AG20443 (cell line): ENCODE measurements at places on chromosomes 1 and 21.

GRCh38 chr1:4462831-4463484 is 191.5 kb upstream of the AJAP1 start:
- no peak for DNase-seq

- DNase-seq = peak; percentile 17
Observed at GRCh38 chr1:98119796-98120195, 199.0 kb upstream of the DPYD start.

DNA sequence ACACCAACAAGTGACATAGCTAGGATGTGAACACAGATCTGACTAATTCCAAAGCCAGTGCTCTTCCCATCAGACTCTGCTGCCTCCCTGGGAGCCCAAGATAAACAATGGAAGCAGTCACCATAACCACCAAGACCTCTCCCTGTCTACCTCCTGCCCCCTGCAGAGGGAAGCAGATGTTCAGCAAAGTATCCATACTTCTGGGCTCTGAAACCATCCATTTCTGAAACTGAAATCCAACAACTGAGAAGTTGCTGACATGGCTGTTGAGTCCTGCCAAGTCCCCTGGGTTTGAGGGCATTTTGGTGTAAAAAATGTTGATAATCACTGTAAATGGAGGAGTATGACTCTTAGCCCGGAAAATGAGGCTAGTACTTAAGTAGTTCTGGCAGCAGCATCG is 102.1 kb downstream of the TYW3 start:
- no peak for DNase-seq

DNA sequence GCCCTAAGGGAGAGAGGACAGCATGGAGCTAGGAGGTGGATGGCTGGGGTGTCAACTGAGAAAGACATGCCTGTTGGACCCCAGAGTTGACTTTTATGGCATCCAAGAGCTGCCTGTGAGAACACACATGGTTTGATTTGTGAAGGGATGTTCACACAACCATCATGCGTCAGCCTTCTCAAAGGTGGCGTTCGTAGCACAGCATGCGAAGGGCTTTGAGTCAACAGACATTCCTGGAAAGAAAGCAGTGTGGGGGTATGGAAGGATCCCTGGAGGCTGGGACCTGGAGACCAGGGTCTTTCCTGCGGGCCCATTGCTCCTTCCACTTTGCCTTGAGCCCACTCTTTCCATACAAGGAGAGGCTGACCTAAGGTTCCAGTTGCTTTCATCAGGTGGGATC is 6.4 kb upstream of the WNT3A start:
- DNase-seq = no peak

DNA sequence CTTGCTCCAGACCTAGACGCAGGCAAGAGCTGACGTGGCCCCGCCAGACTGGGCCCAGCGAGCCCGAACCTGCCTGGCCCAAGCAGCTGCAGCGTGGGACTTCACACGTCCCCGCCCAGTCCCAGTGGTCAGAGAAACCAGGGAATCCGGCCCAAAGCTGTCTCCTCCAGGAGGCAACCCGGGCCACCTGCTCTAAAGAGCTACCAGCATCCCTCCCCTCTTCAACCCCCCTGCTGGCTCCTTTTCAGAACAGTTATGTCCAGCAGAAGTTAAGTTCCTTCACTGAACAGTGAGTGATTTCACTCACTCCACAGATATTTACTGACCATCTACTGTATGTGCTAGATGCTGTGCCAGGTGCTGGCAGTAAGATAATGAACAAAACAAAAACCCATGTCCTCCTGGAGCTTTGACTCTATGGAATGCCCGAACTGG is 2.1 kb upstream of the EFNA1 start:
- no peak for DNase-seq

DNA sequence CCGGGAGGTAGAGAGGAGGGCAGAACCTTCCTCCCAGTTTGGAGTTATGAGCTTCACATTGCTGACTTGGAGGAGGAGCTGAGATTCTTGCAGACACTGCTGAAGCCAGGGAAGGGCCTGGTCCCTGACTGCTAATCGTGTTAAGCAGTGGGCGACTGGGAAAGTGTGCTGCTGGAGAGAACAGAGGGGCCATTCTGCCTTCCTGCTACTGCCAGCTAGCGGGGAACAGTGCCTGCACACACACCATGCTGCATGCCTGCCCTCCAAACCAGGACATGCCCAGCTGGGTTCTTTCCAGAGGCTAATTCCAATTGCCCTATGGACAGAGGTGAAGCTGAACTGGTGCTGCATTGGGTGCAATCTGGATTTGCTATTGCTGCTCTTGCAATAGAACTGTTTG is 281.4 kb downstream of the AJAP1 start:
- DNase-seq = no peak

DNA sequence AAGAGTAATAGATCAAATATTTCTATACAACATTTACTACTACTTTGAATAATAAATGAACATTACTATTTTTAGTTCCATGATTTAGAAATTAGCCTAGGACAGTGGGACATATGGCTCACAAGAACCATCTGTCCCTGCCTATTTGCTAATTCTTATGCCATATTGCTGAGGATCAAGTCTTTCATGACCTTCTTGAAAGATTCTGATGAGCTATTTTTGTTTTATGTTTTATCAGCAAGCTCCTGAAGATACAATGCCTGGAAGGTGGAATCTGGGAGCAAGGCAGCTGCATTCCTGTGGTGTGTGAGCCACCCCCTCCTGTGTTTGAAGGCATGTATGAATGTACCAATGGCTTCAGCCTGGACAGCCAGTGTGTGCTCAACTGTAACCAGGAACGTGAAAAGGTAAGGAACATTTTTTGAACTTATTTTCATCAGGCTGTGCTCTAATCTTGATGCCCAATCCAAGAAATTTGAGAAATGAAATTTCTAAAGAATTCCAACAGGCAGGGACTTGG is 326.7 kb downstream of the PAPPA2 start:
- peak; percentile 65 for DNase-seq

- DNase-seq = no peak
Observed at GRCh38 chr1:238119060-238119459, 228.3 kb upstream of the ZP4 start.

- peak; percentile 13 for DNase-seq
Observed at GRCh38 chr21:35220301-35220700, 171.2 kb upstream of the RUNX1 start.

DNA sequence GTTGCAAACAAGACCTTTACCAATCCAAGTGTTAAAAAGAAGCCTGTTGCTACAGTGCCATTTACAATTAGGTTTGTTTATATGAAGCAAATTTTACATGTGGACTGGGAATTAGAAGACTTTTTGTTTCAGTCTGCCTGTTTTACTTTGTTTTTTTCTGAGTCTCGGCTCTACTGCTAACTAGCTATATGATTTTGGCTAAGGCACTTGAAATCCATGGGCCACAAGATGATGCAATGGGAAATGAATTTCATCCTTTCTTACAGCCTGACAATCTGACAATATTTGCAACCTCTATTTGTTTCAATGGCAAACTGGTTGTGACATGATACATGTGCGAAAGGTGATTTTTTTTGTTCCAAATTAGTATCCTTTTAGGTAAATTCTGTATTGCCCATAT is 3.7 kb upstream of the PEX11B start:
- DNase-seq = no peak

- peak; percentile 88 for DNase-seq
Observed at GRCh38 chr1:156383023-156383422, 14.0 kb downstream of the RHBG start.

- DNase-seq = no peak
Observed at GRCh38 chr1:203295796-203296195, 9.5 kb upstream of the BTG2 start.

DNA sequence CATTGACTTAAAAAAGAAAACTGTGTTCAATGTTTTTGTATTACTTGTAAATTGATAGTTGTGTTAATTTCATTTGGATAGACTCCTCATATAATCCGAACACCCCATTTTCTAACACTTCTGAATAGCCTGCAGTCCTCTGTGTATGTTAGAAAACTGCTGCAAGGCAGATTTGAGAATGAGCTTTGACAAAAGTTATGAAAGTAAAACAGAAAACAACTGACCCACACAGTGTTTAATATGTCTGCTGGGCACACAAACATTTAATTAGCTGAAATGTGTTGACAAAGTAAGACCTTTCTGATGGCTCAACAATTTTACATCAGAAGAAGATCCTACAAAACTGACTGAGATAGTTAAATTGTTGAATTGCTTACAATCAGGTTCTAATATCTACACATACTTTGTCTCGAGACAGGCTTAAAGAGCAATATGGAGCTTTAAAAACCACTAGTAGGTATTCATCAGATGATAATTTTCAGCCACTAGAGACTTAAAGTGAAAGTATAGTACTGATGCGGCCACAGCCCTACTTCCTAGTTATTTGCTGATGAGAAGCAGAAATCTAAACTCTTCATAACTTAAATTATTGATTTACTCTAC is 40.0 kb upstream of the PRMT6 start:
- DNase-seq = no peak

- no peak for DNase-seq
Observed at GRCh38 chr21:39363607-39364555, 15.0 kb upstream of the HMGN1 start.

- DNase-seq = no peak
Observed at GRCh38 chr1:98813738-98814309, 152.3 kb downstream of the SNX7 start.

- no peak for DNase-seq
Observed at GRCh38 chr1:85220756-85221201, 20.0 kb upstream of the SYDE2 start.

GRCh38 chr21:17387030-17387617 is 125.7 kb upstream of the CXADR start:
- DNase-seq = peak; percentile 60

DNA sequence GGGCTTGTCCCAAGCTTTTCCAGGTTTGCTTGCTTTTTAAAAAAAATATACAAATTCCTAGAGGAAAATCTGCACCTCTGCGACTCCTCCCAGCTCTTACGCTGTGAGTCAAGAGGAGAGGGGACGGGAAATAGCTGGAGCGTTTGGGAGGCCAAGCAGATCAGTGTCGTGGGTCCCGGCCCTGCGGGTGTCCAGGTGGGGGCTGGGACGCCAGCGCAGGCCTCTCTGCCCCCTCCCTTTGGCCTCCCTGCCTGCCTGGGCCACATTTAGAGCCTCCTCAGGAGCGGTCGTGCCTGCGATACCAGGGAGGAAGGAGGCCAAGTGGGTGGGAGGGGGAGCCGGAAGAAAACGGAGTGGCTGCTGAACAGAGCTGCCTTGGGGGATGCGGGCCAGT is 9.0 kb downstream of the WNT4 start:
- no peak for DNase-seq

- DNase-seq = no peak
Observed at GRCh38 chr21:14584357-14585095, 38.4 kb upstream of the SAMSN1 start.

GRCh38 chr21:19900149-19900548 is 1098.1 kb upstream of the NCAM2 start:
- DNase-seq = peak; percentile 3

DNA sequence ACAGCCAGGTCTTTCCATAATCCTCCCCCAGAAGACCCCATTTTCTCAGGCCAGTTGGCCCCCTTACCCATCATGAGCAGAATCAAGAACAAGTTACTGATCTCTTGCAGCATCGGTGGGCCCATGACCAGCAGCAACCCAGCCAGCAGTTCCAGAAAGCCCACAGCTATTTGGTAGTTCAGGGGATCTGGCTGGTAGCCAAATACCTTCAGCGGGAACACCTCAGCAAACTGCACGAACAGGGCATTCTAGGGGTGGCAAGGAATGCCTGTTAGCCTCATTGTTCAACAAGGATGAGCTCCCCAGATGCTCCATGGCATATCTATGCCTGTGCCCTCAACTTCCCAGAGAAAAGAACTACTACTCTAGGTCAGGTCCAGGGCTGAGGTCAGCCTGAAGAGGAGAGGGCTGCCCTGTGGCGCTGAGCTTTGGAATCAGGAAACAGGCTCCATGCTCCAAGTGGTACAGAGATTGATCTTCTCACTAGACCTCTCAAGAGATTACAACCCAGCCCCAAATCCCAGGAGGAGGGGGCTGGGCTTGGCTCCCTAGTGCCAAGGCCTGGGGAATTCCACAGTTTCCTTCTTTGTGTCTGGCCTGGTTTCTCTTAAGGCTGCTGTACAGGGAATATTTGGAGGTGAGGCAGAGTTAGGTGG is 1.3 kb downstream of the TMEM35B start:
- no peak for DNase-seq
